ENCODE measurements at places on chromosomes 3 and 15.

DNA sequence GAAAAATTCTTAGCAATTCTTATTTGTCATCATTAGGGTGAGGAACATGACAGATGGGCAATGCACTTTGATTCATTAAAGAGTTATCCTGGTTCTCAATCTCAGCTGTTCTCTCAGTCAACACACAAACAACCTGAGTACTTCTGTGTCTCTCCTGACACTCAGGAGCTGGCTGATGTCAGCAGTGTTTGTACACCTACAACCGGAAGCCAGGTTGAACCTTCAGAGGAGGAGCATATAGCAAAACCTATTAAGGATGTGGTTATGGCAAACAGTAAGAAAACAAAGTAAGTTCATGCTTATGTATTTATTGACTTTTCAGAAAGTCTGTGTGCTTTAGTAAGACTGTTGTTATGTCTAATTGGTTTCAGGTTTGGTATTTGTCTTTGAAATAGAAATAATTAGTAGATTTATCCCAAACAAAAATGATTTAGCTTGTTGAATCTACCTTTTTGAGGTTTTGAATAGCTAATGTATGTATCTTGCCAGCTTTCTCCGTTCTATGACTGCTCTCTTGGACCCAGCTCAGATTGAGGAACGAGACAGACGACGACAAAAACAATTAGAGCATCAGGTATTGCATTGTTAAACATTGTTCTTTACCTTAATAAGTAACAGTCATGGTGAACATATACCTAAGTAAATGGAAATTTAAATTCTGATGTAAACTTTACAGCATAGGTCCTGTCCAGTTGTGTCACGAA, 36.6 kb downstream of the CCDC66 start:
- DNase-seq = no peak

GRCh38 chr3:186929186-186929585, 1.1 kb upstream of the ST6GAL1 start:
- DNase-seq = no peak

DNA sequence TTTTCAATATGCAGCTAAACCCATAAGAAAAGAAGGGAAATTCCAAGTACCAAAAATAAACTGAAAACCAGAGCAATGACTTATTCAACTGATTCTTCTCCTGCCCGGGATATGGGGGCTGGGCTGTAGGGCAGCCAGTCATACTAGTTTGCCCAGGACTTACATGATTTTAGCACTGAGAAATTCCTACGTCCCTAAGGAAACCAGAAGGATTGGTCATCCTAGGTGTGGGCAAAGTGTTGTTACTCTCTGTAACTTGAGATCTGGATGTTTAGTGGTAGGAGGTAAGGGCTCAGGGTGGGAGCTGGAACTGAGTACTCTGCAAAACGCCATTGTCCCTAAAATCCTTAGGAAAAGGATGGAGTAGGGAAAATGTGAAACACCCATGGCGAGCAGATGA, 1.2 kb upstream of the DAZL start:
- no peak for DNase-seq

DNA sequence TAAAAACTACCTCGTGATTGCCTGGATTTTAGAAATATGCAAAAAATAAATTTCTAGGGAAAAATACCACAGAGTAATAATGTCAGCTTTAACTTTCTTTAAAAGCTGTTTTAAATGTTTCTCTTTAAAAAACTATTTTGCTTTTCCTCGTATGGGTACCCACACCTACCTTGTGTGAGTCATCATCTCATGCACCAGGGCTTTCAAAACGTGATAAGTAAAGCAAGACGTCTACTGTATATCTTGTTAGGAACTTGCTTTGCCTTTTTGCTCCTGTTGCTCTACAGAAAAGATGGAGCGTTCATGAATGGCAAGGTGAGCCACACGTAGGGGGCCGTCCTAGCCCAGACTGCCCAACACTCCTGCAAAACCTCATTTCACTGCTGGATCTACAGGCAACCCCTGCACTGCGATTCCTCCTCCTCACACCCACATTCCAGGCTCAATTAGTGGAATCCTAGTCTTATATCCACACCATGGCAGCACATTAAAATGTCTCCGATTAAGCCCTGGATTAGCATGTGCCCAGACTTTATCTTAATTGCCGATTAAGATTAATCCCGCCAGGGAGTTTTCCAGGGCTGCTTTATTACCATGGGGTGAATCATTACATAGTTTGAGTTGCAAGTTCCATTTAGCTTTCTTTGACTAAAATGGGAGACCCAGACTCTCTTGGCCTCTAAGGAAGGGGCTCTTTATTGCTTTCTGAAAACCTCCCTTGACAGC, 293.6 kb upstream of the ICE2 start:
- no peak for DNase-seq

GRCh38 chr15:98658831-98659699, 10.7 kb downstream of the IGF1R start:
- no peak for DNase-seq

DNA sequence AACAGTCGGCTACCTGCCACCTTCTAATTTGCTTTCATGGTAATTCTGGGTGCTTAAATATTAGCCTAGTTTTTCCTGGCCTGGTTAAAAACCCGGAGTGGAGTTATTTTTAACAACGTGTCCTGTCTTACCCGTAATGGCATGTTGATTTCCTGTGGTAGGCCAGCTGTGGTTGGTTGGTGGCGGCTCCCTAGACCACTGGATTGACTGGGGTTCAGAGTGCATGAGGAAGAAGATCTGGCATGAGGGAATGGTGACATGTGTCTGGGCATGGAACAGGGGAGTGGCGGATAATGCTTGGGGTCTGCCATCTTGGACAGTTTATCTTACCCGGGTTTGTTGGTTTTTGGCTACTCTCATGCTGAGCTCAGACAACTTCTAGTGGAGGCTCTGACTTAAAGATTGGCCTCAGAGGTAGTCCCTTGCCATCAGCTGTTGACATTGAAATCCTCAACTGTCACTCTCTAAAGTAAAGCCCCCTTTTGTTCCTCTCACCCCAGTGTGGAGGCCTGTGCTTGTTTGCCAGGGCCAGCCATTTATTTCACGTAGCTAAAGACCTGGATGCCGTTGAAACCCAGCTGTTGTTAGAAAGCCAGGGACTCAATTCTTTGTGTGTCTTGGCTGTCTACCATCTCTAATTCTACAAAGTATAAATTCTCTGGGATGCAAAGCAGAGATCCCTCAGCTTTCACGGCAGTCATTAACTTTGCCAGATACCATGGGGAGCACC, 81.6 kb downstream of the DNASE1L3 start:
- DNase-seq = no peak

GRCh38 chr3:77320514-77320913, 280.6 kb downstream of the ROBO2 start:
- DNase-seq = no peak

DNA sequence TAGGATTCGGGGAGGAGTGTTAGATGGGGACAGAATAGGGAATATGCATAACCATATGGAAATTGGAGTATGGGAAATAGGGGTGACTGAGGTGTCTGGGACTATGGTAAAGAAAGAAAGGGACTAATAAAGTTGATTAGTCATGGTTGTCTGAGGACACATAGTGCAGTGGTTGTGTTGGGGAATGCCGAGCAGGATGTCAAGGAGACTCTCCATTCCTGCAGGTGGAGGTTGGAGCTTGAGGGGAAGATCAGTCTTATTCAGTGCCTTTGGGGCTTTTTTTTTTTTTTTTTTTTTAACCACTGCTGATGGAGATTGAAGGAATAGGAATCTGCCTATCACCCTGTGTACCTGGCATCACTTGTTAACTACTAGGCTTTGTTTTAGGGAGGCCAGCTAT, 10.8 kb downstream of the NMD3 start:
- no peak for DNase-seq

GRCh38 chr3:148943506-148944205, 47.7 kb upstream of the GYG1 start:
- no peak for DNase-seq

DNA sequence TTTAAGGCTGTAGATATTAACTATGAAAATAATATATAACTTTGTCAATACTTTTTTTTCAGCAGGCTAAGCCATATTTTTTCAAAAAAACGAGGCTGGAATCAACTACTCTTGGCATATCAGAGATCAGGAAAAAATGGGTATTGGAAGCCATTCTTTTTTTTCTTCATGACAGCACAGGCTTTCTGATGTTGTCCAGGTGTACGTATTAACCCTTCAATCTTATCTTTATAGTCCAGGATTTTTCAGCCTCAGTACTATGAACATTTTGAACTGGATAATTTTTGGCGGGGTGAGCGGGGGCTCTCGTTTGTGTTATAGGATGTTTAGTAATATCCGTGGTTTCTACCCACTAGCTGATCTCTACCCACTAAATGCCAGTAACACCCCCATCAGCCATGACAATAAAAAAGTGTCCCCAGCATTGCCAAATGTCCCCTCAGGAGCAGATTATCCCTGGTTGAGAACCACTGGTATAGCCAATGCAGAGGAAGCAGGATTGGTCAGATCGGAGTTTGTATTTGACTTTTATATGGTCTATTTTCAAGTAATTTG, 52.0 kb downstream of the PLCL2 start:
- DNase-seq = no peak

DNA sequence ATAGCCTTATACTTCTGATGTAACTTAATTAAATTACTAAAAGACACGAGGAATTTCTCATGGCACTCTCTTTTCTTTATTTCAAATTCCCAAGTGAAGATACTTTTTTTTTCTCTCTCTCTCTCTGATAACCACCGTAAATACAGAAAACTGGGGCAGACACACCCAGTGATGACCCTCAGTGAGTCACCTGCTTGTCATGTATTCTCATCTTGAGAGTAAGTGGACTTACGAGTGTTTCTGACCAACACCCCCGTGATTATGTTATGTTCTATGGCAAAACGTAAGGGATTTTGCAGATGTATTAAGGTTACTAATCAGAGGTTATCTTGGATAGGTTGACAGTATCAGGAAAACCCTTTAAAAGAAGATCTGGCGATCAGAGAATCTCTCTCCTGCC, 348.8 kb upstream of the ZNF717 start:
- DNase-seq = no peak

DNA sequence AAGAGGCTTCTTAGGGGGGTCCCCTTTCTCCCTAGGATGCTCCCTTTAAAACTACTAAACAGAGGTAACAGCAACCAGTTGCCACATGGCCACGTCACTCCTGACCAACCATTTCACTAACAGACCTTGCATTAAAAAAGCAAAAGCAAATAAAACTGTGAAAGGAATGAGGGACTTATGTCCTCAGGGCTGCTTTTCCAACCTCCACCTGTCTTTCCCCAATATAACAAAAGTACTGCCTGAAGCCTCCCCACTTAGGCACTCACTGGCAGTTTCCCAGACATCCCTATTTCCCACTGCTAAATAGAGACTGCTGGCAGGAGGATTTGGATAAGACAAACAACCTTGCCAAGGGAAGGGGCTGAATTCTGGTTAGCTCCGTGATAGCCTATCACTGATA, 130.3 kb downstream of the ATP8B4 start:
- no peak for DNase-seq

GRCh38 chr15:28091313-28091712, 7.8 kb downstream of the OCA2 start:
- no peak for DNase-seq

- no peak for DNase-seq
These were observed 36.3 kb downstream of the LRTM1 start for GRCh38 chr3:54891540-54891897.

GRCh38 chr3:70597312-70597711, 284.9 kb upstream of the MDFIC2 start:
- no peak for DNase-seq

DNA sequence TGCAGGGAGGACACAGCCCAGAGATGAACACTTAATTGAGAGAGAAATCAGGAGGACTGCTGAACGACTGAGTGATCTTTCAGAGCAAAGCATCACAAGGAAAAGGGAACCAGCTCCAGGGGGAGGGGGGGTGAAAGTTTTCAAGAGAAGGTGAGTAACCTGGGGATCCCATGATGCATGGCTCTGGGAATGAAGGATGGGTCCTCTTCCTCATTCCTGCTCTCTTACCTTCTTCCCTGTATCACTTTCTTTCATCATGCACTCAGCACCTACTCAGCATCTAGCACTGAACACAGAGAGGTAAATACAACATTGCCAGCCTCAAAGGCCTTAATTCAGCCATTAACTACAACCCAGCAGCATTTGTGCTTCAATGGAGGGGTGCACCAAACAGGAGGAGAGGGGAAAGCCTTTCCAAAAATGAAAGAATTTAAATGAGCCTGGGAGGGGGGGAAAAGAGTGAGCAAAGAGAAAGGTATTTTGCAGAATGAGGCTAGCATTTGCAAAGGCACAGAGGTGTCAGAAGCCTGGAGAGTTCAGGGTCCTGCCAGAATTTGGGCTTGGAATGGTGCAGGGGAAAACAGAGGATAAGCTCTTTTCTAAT, 427.4 kb downstream of the FOXP1 start:
- no peak for DNase-seq

GRCh38 chr3:12286927-12287726, 1.7 kb upstream of the PPARG start:
- no peak for DNase-seq

DNA sequence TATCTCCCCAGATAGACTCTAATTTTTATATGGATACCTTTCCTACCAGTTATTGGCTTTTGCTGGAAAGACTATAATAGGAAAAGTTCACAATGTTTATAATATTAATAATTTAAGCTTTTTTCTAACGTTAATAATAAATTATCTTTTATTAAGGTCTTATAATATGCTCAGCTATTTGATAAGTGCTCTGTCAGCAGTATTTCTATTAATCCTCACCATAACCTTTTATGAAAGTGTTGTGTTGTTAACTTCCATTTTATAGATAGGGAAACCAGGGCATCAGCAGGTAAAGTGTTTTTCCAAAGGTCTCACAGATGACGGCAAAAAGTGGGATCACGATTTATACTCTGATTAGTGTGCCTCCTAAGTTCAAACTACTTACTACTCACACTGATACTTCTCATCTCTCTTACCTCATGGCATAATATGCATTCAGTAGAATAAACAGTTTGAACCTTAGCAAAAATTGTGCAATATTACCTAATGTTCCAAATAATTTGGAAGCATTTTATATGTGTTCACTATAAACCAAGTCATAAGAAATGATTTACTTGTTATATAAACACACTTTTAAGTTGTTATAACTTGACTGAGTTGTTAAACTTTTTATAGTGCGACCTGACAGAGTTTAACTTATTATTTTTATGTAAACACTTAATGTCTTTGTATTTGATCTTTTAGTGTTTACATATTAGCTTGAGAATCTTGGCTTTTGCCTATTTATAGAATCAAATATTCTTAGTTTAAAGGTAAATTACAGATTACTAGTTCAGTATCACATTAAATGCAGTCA, 274.9 kb upstream of the DCBLD2 start:
- DNase-seq = no peak

DNA sequence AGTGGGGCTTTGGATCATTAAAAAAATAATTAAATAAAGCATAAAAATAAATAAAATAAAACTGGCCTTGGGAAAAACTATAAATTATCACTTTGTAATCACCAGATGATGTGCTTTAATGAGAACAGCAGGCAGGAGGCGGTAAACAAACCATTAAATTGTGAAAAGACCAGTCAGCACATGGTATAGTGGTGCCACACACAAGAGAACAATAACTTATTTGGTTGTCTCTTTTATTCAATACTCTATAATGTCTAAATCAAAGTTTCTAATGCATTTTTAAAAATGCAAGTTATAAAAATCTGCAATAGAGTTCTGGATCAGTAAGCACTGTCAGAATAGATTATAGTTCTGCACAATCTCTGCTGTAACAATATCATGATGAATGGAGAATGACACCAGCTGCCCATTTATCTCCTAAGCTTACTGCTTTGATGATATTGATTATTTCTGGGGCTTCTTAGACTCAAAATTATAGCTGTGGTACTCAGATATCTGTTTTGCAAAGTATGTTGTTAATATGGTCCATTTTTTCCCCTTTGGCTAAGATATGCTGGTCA, 259.3 kb downstream of the NAALADL2 start:
- no peak for DNase-seq

GRCh38 chr3:134796281-134797056, 1.4 kb downstream of the EPHB1 start:
- DNase-seq = no peak

- DNase-seq = no peak
These were observed 264.7 kb downstream of the FHIT start for GRCh38 chr3:60986552-60986951.

Data from cortex of kidney (tissue), 1 donor.